ENCODE measurements at places on chromosomes 7 and 10.

DNA sequence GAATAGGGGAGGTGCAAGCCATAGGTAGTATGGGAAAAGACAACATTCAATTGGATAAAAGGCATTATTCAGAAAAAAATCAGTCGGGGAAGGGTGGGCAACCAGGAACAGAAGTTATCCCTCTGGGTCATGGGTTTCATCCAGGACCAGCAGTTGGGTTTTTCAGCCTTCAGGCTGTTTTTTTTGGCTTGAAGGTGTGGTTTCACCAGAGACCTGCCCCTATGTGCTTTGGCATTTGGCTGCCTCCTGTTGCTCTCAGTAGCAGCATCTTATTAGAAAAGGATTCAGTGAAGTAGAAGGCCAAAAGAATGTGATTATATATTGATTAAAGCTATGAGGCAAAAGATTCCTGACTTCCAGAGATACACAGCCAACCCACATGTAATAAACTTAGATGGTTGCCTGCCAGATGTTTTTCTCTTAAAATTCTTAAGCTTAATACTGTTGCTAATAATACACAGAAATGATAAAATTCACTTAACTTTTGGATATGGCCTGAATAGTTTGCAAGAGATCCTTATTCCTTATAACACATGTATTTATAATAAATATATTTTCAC lies 251.7 kb upstream of the CSTF2T start:
- DNase-seq: no peak

DNA sequence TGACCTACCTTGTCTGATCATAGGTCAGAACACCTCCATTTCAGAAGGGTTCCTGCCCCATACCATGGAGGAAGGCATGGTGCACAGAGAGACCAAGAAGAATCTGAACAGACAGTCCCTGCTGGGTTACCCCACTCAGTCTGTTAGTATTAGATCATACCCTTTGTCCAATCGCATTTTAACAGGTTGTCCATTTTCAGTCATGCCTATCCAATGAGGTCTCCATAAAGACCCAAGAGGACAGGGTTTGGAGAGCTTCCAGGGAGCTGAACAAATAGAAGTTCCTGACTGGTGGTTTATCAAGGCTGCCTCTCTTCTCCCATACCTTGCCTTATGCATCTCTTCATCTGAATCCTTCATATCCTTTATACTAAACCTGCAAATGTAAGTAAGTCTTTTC lies 21.2 kb upstream of the SLC16A12 start:
- no peak for DNase-seq

- DNase-seq: no peak
These were observed 23.2 kb downstream of the ELN start for GRCh38 chr7:74051193-74051592.

DNA sequence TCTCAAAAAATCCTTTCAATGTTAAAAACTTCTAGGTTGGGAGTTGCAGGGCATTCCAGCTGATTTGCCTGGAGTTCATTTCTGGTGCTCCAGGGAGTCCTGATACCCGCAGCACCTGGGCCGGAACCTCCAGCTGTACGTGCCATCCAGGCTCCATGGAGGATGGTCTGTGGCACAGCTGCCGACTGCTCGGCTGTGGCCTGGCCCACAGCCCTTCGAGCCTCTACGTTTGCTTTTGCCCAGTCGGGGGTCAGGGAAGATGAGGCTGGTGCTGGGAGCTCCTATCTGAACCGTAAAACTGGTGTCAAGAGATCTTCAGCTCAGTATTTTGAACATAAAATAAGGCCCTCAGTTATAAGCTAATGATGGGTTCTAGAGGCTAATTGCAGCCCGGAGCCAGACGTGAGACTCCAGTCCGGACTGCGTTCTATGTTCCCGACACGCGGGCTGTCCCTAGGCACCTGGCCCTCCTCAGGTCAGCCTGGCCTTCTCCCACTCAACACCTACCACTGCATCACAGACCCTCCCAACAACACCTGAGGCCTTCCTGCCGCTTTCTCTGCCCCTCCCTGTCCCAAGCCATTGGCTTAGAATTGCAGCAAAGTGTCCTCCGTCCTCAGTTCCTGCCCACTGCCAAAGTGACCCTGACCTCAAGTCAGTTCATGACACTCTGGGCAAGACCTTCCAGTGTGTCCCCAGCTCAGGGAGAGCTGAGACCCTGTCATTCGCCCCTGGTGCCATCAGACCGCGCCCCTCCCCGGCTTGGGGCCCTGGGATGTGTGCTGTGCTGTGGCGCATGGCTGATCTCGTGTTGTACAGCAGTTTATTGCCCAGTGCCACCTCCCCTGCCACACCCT lies 64.2 kb upstream of the DNAJB6 start:
- no peak for DNase-seq

- no peak for DNase-seq
These were observed 257.2 kb downstream of the GFRA1 start for GRCh38 chr10:116015583-116016333.

- no peak for DNase-seq
These were observed 23.7 kb upstream of the BTRC start for GRCh38 chr10:101330231-101330630.

- no peak for DNase-seq
These were observed 27.1 kb upstream of the SAR1A start for GRCh38 chr10:70197235-70197945.

- DNase-seq: no peak
These were observed 44.8 kb downstream of the CAMK2B start for GRCh38 chr7:44280636-44280992.

- no peak for DNase-seq
These were observed 558.1 kb downstream of the PTPRN2 start for GRCh38 chr7:158029509-158029908.

DNA sequence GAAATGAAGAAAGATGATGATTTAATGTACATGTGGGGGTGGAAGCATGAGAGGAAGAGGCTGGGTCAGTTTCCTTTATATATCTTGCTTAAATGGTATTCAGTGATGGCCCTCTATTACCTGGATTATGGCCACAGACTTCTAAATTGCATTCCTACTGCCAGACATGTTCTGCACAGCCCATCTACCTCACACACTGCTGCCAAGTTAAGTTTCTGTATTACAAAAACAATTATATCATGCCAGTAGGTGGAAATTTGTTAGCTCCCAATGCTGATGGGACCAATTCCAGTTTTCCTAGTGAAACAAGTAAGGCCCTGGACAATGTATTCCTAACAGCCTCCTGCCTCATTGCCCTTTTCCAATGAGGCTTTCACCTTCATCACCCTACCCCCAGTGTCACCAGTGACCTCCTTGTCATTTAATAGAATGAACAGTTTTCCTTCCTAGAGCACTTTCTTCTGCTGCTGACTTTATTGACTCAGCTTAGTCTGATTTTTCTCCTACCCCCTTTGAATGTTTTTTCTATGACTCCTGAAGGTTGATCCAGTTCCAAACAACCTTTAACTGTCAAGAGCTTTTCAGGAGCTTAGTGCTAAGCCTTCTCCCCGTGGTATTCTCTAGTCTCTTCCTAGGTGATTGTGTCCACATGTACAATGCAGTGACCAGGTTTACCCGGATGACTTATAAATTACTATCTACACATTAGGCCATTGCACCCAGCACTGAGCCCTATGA lies 316.6 kb upstream of the ANKRD30A start:
- no peak for DNase-seq

DNA sequence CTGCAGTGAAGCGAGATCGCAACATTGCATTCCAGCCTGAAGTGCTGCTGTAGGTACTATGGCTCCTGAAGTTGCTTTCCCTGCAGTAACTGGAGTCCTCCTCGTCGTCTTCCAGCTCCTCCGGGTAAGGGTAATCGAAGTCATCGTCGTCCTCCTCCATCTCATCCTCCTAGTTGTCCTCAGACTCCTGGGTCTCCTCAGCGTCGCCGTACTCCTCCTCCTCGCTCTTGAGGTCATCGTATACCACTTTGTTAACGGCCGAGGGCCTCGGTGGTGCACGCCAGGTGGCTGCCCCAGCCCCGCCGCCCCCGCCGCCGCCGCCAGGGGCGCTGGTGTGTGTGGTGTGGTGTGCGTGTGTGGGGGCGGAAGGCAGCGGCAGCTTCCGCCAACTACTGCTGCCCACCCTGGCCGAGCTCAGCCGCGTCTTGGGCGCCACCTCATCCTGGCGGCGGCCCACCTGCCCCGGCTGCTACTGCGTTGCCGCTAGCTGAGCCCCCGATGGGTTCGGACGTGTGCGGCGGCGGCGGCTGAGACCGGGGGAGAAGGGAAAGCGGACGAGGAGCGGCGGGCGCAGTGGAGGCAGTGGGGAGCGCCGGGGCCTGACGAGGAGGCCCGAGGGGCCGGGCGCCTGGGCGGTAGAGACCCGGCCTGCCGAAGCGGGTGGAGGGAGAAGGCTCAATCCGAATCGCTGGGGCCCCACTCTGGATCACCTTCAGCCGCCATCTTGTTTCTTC lies 11.8 kb upstream of the ACBD5 start:
- DNase-seq: no peak

DNA sequence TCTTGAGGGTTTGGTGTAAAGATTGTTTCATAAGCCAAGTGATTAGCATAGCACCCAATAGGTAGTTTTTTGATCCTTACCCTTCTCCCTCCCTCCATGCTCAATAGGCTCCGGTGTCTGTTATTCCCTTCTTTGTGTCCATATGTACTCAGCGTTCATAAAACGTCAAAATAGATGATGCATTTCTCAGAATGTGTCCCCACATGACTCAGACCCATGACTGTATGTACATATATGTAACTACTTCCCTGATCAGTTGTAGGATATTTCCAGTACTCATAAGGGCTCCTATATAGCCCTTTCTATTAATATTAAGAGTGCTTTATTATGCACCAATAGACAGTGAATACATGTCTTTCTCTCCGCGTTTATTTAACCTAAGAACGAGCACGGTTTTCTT lies 466.9 kb downstream of the KIF20B start:
- DNase-seq: no peak

DNA sequence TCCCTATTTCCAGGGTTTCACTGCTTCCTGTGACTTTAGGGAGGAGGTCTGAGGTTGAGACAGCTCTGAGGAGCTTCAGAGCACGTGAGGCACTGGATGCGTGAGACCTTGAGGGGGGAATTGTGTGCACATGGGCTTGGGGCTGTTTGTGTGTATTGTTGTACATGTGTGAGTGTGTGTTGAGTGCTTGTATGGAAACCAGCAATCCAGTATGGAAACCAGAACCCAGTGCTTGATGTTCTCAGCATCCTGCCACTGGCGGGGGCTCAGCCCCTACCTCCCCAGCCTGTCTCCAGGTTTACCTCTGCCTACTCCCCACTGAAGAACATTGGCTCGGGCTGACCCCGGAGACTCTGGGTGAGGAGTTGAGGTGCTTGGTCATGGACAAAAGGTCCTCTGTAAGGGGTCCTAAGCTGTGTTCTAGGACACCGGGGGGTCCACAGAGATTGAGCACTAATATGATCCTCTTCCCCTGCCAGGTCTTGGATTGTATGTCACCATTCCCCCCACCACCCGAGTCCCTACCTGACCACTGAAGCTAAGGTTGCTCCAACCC lies 20.8 kb downstream of the SFTPD start:
- DNase-seq: no peak

GRCh38 chr10:103458720-103459119 lies at the start of gene CALHM1:
CALHM1 (minus strand) TSS chr10:103458900; CDS start chr10:103458751, 149 bp downstream.
- DNase-seq: no peak

DNA sequence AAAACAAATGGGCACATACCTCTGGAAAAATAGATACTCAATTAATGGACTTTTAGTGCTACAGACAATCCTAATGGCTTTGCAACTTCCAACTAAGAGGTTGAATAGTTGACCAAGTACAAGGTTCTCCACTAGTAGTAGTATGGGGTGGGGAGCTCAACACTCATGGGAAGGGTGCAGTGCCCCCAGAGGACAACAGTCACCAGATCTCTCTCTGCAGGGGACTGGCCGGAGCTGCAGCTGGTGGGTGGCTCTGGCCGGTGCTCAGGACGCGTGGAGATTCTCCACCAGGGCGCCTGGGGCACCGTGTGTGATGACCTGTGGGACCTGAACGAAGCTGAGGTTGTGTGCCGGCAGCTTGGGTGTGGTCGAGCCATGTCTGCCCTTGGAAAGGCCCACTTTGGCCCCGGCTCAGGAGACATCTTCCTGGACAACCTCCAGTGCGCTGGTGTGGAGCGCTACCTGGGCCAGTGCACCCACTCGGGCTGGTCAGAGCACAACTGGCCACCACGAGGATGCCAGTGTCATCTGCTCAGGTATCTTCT lies 68.1 kb downstream of the CUZD1 start:
- DNase-seq: no peak

DNA sequence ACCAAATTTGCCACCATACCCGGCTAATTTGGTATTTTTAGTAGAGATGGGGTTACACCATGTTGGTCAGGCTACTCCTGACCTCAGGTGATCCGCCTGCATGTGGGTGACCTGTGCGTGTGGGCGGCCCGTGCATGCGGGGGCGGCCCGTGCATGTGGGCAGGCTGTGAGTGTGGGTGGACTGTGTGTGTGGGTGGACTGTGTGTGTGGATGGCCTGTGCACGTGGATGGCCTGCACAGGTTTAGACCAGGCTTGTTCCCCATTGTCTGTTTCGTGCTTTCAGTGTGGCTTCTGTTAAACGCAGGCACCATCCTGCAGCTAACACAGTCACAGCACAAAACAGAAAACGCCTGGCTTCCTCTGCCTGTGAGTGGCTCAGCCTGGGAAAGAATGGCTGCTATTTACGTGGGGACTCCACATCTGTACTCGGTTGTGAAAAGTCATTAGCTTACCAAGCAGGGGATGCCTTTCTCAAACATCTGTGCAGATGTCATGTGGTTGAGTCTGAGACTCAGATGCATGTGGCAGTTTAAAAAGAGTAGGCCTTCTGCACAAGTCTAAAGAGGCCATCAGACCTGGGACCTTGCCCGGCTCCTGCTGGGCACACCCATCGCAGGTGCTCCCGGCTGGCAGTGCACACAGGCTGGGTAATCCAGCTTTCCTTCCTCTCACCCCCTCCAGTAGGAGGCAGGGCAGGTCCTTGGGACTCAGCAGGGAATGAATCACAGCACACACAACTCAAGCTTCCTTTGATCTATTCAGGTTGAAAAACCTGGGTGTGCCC lies 91.6 kb downstream of the COBL start:
- DNase-seq: no peak

- no peak for DNase-seq
These were observed 74.0 kb downstream of the MICALL2 start for GRCh38 chr7:1385086-1385808.

- no peak for DNase-seq
These were observed 823.1 kb downstream of the CCSER2 start for GRCh38 chr10:85151506-85151905.

- DNase-seq: no peak
These were observed 451.5 kb downstream of the PLXDC2 start for GRCh38 chr10:20267734-20268133.

- no peak for DNase-seq
These were observed 79.4 kb upstream of the EN2 start for GRCh38 chr7:155378580-155378934.

DNA sequence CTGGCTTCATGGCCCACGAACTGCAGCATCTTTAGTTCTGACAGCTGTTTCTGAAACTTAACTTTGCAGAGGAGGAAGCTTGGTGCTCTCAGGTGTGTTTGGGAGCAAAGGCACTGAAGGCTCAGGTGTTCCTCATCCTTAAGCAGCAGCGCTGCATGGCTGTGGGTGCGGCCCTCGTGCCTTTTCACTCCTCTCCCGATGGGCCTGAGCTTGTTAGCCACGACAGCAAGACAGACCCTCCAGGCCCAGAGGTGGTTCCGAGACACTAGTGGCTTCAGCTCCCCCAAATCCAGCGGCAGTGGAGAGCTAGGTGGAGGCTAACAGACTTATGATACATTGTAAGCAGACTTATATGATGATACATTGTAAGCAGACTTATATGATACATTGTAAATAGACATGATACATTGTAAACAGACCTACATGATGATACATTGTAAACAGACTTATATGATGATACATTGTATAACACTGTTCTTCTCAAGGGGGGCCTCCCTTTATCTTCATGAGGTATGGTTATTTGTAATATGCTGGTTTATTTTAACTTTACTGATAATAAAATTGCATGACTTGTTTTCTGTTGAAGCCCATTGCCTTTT lies 14.1 kb downstream of the PFKP start:
- no peak for DNase-seq

All from fibroblast of skin of left biceps (primary cell).